ENCODE measurements at places on chromosomes 11 and 22.
A peak's percentile ranks its signal among the peaks of the same experiment; 100 is the strongest.

DNA sequence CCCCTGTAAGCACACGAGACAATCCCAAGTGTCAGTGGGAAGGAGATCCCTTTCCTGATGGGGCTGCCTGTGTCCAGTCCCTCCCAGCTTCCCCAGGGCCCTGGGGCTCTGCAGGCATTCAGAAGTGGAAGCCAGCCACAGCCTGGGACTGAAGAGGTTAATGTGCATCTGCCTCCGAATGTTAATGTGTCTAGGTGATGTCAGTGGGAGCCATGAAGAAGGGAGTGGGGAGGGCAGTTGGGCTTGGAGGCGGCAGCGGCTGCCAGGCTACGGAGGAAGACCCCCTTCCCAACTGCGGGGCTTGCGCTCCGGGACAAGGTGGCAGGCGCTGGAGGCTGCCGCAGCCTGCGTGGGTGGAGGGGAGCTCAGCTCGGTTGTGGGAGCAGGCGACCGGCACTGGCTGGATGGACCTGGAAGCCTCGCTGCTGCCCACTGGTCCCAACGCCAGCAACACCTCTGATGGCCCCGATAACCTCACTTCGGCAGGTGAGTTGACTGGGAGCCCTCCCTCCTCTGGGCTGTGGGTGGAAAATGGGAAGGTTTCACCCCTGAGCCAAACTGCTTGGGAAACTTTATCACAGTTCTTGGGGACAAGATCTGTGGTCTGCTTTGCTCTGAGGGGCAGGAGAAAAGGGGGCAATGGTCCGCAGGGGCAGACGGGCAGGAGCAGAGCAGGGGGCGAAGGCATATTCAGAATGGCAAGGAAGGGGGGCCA is at the start of gene MCHR1:
MCHR1 (plus strand) TSS at position 236 of the 715 bp plus-strand sequence; CDS start at position 405, 169 bp downstream.
- no peak for DNase-seq

GRCh38 chr22:46082633-46083032 is 67.7 kb upstream of the PPARA start:
- DNase-seq: no peak

DNA sequence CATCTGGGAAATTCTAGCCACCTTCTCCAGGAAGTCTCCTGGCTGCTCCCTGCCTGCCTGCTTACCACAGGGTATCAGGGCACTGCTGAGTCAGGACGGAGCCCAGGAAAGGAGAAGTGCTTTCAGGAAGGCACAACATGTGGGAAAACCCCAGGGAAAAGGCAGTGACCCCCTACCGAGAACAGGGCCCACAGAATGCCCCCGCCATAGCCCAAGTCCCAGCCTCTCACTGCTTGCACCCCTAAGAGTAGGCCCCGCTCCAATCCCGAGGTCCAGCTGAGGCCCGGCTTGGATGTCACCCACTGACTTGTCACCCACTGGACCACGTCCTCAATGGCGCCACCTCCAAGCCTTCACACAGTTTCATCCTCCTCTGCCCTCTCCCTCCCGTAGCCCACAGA is 34.1 kb downstream of the ARAP1 start:
- DNase-seq: no peak

- no peak for DNase-seq
These were observed 89.0 kb upstream of the GRK3 start for GRCh38 chr22:25475257-25476022.

GRCh38 chr11:108708173-108708572 is 43.3 kb downstream of the DDX10 start:
- no peak for DNase-seq

- peak; percentile 42 for DNase-seq
These were observed 20.7 kb downstream of the ELF5 start for GRCh38 chr11:34492806-34493414.
